ENCODE measurements at places on chromosomes 12 and 14. TPM values are rescaled to one million over a fixed set of nuclear protein-coding genes. Genes with fewer than 3 reads are reported as not detected.
A peak's percentile ranks its signal among the peaks of the same experiment; 100 is the strongest.

DNA sequence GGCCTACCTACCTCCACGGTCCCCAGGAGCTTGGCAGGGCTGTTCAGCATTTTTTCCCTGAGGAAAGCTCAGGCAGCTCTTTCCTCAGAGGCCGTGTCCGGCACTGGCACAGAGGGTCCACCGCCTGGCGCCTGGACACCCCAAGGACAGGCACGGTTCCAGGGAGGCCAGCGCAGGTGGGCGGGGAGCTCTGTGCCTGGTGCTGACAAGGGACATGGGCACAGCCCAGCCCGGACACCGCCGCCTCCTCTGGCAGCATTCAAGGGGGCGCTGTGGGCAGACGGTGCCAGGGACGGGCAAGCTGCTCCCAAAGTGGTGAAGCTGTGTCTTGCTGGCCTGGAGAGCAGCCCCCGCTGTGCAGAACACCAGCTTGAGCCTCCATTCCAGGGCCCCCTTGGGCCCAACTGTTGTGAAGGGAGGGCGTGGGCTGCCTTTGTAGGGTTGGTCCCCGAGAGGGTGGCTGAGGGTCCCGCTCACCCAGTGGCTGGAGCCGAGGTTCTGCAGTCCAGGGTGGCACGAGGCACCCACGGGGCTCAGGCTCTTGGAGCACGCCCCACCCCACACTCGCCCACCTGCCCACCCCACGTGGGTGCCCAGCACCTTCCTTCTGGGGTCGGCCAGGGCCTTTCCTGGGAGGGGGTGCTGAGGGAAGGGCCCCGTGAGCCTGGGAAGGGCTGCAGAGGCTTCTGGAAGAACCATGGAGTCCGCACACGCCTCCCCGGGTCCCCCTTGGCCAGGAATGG is 29.3 kb upstream of the TEX22 start:
- H3K27me3 ChIP-seq, result no peaks in the 10 kb centered on the region
- H3K36me3 ChIP-seq, result peaks cover 3% of the 10 kb centered on the region
- H3K27ac ChIP-seq, result no peak overlapping the region
- H3K4me3 ChIP-seq, result no peak overlapping the region
- H3K4me1 ChIP-seq, result peaks cover 10% of the 10 kb centered on the region

- no peak overlapping the region for H3K4me3 ChIP-seq
- H3K27ac ChIP-seq, result no peak overlapping the region
These were observed 72.6 kb upstream of the BICD1 start for GRCh38 chr12:32034045-32034444.

DNA sequence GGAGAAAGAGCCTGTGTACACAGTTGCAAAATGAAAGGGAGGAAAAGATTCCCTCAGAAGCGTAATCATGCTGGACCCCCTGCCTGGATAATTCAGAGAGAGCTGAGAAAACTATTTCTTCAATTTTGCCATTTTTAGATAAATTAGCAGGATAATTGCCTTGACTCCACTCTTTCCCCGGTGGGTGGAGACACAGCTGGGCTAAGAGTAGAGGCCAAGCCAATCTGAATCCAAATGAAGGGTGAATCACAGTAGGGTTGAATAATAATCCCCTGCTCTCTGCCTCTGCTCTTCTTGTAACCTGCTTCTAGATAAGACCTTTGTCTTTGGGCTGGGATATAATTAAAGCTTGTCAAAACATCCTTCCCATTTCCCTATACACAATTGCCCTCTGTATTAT is 150.1 kb downstream of the CAPZA3 start:
- H3K4me3 ChIP-seq, result no peak overlapping the region
- H3K4me1 ChIP-seq, result no peaks in the 10 kb centered on the region
- no peaks in the 10 kb centered on the region for H3K27me3 ChIP-seq
- no peaks in the 10 kb centered on the region for H3K36me3 ChIP-seq
- DNase-seq, result no peak

- H3K27ac ChIP-seq, result peak overlapping the region; percentile 87
- DNase-seq, result no peak
- peaks cover 24% of the 10 kb centered on the region for H3K4me1 ChIP-seq
- H3K27me3 ChIP-seq, result no peaks in the 10 kb centered on the region
These were observed 1.5 kb downstream of the SYNE2 start for GRCh38 chr14:63854330-63854729.

DNA sequence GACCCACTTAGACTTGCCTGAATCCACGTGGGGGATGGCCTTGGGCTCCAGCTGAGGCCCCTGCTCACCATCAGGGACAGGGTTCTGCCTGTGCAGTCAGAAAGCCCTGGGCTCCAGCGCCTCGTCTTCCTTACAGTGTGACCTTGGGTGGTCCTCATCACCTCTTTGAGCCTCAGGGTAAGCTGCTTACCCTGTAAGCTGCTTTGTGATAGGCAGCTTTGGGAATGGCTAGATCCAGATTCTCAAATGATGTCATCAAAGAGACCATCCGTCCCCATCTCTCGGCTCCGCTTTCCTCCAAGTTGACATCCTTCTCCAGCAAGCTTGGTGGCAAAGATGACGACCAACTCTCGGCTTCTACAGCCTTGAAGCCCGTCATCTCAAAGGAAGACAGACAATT is 127.0 kb downstream of the ADCK1 start:
- DNase-seq, result no peak
- H3K27ac ChIP-seq, result no peak overlapping the region
- no peaks in the 10 kb centered on the region for H3K27me3 ChIP-seq
- H3K4me1 ChIP-seq, result no peaks in the 10 kb centered on the region
- no peak overlapping the region for H3K4me3 ChIP-seq

DNA sequence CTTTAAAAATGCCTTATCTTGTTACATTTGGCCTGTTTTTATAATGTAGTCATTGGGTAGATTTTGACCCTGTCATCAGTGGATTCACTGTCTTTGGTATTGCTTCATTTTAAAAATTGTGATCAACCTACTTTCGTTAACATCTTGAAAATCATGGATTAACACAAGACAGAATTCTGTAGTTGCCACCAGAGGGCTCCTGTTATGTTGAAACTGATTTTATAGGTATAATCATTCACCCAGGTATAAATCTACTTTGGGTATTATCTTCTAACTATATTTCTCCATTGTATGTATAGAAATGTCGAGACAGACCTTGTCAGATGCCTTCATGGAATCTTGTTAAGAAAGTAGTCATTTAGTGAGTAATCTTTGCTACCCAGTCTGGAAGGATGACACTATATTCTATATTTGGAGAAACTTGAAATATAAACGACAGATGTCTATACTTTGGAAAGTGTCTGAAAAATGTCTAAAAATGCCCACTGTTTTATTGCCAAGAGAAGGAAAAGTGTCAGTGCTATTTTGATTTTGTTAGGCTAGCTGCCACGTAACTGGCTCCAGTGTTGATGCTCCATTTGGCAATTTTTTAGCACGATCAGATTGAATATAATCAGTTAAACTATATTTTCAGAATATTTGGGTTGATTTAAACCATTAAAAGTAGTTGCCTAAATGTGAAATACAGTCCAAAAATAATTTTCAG is 129.4 kb downstream of the PELI2 start:
- no peaks in the 10 kb centered on the region for H3K27me3 ChIP-seq
- no peak for DNase-seq
- H3K36me3 ChIP-seq, result peaks cover 1% of the 10 kb centered on the region
- no peak overlapping the region for H3K4me3 ChIP-seq
- H3K27ac ChIP-seq, result no peak overlapping the region
- H3K4me1 ChIP-seq, result peaks cover 11% of the 10 kb centered on the region

DNA sequence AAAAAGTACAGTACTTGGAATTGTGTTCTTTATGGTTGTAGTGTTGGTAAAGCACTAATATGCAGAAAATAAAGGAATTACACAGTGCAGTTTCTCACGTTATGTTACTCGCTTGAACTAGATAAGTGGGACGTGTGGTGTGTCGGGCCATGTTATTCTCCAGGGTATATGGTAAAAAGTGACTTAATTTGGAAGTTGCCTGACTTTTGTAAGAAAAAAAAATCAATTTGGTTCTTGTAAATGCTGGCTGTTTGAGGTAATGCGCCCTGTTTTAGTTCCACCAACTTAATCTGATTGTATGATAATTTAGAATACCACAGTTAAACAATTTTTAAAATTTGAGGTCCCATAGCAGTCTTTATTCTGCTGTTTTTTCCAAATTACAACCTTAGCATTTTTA is 4.1 kb downstream of the ARF6 start:
- H3K27me3 ChIP-seq, result no peaks in the 10 kb centered on the region
- H3K36me3 ChIP-seq, result peaks cover 52% of the 10 kb centered on the region
- H3K4me1 ChIP-seq, result peaks cover 53% of the 10 kb centered on the region
- peak overlapping the region; percentile 96 for H3K4me3 ChIP-seq
- DNase-seq, result no peak

DNA sequence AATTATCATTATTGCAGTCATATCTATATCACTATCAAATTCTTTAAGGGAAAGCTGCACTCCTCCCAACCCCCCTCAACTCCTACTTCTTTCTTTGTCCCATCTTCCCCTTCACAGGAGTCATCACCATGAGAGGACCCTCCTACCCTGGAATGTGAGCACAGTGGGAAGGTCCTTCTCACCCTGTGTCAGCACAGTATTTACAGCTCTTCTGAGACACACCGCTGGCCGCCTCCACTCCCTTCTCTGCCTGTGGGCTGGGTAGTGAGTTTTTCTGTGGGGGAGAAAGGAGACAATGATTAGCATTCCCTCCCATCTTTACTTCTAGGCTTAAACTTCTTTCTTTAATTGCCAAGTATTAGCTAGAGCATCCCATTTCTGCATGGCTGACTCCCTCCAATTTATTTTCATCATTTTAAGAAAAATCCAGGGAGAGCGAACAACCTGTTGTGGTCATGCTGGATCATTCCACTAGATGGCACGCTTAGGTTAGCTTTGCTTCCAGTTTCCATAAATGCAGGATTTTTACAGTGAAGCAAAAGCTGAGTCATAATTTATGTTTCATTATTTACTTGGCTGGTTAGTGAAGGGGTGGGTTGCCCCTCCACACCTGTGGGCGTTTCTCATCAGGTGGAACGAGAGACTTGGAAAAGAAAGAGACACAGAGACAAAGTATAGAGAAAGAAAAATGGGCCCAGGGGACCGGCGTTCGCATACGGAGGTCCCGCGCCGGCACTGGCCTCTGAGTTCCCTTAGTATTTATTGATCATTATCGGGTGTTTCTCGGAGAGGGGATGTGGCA is 188.5 kb downstream of the ALX1 start:
- peak overlapping the region; percentile 84 for H3K4me3 ChIP-seq
- H3K27me3 ChIP-seq, result peaks cover 3% of the 10 kb centered on the region
- H3K27ac ChIP-seq, result no peak overlapping the region
- H3K36me3 ChIP-seq, result no peaks in the 10 kb centered on the region
- H3K4me1 ChIP-seq, result peaks cover 14% of the 10 kb centered on the region
- no peak for DNase-seq

- DNase-seq, result no peak
- H3K27ac ChIP-seq, result no peak overlapping the region
- peaks cover 43% of the 10 kb centered on the region for H3K36me3 ChIP-seq
- H3K4me3 ChIP-seq, result no peak overlapping the region
These were observed 222.5 kb upstream of the ARHGAP5 start for GRCh38 chr14:31854508-31855075.

- no peaks in the 10 kb centered on the region for H3K36me3 ChIP-seq
- no peaks in the 10 kb centered on the region for H3K27me3 ChIP-seq
- no peaks in the 10 kb centered on the region for H3K4me1 ChIP-seq
- H3K27ac ChIP-seq, result no peak overlapping the region
These were observed 83.9 kb downstream of the STXBP6 start for GRCh38 chr14:24965934-24966578.

- peaks cover 79% of the 10 kb centered on the region for H3K4me1 ChIP-seq
- H3K27ac ChIP-seq, result peak overlapping the region; percentile 95
- peak overlapping the region; percentile 70 for H3K4me3 ChIP-seq
- DNase-seq, result no peak
- no peaks in the 10 kb centered on the region for H3K27me3 ChIP-seq
- peaks cover 48% of the 10 kb centered on the region for H3K36me3 ChIP-seq
These were observed 109.1 kb upstream of the BCAT1 start for GRCh38 chr12:25058012-25058411.

GRCh38 chr14:54475911-54476310 is 12.9 kb downstream of the GMFB start:
- H3K36me3 ChIP-seq, result peaks cover 71% of the 10 kb centered on the region
- H3K4me1 ChIP-seq, result peaks cover 17% of the 10 kb centered on the region
- no peak for DNase-seq
- no peak overlapping the region for H3K27ac ChIP-seq
- no peaks in the 10 kb centered on the region for H3K27me3 ChIP-seq
- no peak overlapping the region for H3K4me3 ChIP-seq

GRCh38 chr12:89033062-89033461 is 319.2 kb downstream of the DUSP6 start:
- no peaks in the 10 kb centered on the region for H3K36me3 ChIP-seq
- H3K27ac ChIP-seq, result no peak overlapping the region
- H3K4me3 ChIP-seq, result no peak overlapping the region

DNA sequence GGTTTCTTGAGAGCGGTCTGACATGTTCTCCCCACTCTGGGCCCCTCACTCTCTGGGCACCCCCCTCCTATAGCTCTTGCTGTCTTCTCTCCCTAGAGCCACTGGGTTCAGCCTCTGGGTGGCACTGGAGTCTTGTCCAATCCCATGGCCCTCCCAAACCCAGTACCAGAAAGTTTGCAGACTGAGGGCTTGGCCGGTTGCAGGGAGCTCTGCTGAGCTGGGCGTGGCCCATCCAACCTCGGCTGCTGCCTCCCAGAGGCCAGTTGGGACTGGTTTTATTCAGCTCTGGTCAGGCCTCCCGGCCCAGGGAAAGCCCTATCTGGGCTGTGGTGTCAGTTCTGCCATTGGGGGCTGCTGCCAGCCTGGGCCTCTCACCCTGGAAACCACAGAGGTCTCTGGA is 37.9 kb downstream of the ISCA2 start:
- H3K36me3 ChIP-seq, result no peaks in the 10 kb centered on the region
- H3K27me3 ChIP-seq, result no peaks in the 10 kb centered on the region
- H3K4me3 ChIP-seq, result no peak overlapping the region
- H3K27ac ChIP-seq, result no peak overlapping the region
- DNase-seq, result no peak
- peaks cover 3% of the 10 kb centered on the region for H3K4me1 ChIP-seq

DNA sequence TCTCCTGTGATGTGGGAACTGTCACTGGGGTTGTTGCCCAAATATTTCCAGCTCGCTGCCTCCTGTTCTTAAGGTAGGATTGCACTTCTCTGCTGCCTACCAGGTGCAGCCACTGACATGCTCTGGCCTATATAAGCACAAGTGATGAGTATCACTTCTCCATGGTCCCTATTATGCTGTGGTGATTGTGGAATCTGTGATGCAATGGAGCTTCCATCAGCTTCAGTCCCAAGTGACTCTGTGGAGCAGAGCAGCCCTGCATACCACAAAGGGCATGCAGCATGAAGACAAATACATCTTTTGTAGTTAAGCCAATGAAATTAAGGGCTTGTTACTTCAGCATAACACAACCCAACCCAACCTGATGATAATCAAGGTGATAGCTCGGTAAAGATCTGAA is 43.5 kb downstream of the CKAP4 start:
- H3K4me3 ChIP-seq, result no peak overlapping the region
- peaks cover 3% of the 10 kb centered on the region for H3K27me3 ChIP-seq
- no peaks in the 10 kb centered on the region for H3K36me3 ChIP-seq
- no peak for DNase-seq

GRCh38 chr12:102527171-102527720 is 46.9 kb upstream of the IGF1 start:
- H3K27me3 ChIP-seq, result peaks cover 9% of the 10 kb centered on the region
- no peaks in the 10 kb centered on the region for H3K4me1 ChIP-seq

Gene PTPRR
- not detected for total RNA-seq

Gene KSR2
- not detected for total RNA-seq

Gene KRT82
- not detected for total RNA-seq

Gene TMTC1
- not detected for total RNA-seq

Gene NOS1
- total RNA-seq, result not detected

Gene PLEK2
- not detected for total RNA-seq

Gene GARIN6
- total RNA-seq, result not detected

Gene PLEKHG7
- 3.4 TPM for total RNA-seq

Gene TMEM121
- total RNA-seq, result 1.6 TPM
